ENCODE measurements at places on chromosomes 1 and 21.

GRCh38 chr21:42176859-42177258, 42.1 kb upstream of the ABCG1 start:
- no peak for DNase-seq

DNA sequence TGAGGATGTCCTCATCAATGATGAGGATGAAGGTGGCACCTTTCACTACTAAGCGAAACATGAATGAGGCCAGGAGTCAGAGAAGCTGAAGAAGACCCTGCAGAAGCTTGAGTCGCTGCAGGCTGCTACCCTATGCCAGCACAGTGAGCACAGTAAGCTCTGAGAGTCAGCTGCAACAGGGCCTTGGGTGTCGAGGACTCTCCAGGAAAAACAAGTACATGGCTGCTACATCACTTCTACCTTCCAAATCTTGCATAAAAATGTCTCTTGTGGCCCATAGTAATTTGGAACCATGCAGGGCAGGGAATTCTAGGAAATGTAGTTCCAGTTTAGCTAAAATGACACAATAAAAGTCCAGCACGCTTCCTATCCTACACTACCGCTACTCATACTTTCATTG, 51.5 kb upstream of the KIRREL1 start:
- DNase-seq: no peak

DNA sequence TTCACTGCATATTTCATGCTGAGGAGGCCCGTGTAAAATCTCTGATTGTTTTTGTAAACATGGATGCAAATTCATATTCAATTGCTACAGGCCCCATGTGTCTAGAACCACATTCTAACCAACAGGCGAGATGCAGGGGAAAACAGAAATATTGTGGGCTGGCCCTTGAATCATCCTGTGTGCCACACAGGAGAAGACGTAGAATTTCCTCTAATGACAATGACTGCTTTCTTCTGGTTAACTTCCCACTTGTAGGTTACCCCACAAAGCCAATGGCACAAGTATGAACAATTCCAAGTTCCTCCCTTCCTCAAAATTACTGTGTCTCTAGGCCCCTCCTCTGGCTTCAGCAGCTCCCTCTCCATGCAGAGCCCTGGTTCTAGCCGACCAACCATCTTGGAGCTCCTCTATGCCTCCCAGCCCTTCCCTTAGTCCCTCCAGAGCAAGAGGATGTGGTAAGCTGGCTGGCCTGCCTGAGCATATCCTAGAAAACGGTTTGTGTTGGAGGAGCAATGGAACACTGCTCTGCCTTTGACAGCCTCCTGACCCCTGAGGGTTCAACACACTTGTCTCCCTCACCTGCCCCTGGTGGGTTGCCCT, 205.2 kb downstream of the HS2ST1 start:
- DNase-seq: no peak

GRCh38 chr21:33388188-33388587, 15.0 kb upstream of the IFNGR2 start:
- no peak for DNase-seq

DNA sequence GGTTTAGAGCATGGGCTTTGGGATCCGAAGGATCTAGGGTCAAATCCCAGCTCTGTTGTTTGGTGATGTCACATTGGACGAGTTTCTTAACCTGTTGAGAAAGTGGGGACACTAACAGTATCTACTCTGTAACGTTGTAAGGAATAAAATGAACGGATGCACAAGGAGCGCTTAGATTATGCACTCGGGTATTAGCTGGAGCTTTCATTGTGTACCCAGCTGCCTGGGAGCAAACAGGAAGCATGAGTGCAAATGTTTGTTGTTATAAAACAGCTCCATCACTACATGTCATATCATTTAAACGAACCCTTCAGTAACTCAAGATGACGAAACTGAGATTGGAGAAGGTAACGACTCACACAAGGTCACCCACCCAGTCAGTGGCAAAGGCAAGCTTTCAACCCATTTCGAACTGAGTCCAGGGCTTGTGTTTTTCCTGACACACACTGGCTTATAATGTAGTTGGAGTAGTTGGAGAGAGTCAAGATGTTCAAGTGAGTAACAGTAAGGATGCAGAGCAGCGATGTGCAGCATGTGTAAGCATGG, 16.2 kb upstream of the SLC6A17 start:
- DNase-seq: no peak

- DNase-seq: no peak
Observed at GRCh38 chr1:75131565-75132241, 2.5 kb upstream of the LHX8 start.

GRCh38 chr1:76266762-76267161, 192.2 kb downstream of the ST6GALNAC3 start:
- no peak for DNase-seq

DNA sequence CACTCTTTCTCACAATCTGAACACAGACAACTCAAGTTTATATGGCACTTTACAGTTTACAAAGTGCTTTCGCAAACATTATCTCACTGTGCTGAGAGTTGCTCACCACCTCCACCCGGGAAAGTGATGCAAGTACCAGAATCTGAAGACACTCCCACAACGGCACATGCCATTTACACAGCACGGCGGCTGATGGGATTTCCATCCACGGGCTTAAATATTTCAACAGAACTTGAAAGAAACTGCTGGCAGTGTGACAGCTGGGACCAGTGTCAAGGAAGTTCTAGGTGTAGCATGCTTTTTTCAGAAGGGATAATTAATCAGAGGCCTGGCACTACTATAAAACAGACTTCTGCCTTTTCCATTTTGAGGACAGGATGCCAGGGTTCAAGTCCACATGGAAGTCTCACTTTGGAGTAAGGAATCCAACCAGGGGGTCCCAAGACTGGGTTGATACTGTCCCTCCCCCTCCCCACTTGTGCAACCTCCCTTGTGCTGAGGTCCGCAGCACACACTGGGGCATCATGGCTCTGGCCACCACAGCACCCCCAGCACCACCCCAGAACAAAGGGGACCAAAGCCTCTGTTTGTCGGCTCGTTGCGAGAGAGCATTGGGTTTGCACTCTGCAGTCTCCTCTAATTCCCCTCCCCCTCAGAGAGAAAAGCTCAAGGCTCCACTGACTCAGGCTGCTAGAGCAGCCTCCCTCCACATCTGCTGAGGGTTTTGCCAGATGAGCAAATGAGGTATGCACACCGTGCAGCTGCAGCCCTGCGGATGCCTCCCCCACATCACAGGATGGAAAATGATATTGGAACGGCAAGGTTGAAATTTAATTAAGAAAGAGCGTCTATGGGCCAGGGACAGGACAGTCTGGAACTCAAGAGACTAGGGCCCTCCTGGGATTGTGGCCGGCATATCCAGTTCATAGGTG, 154.9 kb downstream of the TGFBR3 start:
- DNase-seq: no peak

DNA sequence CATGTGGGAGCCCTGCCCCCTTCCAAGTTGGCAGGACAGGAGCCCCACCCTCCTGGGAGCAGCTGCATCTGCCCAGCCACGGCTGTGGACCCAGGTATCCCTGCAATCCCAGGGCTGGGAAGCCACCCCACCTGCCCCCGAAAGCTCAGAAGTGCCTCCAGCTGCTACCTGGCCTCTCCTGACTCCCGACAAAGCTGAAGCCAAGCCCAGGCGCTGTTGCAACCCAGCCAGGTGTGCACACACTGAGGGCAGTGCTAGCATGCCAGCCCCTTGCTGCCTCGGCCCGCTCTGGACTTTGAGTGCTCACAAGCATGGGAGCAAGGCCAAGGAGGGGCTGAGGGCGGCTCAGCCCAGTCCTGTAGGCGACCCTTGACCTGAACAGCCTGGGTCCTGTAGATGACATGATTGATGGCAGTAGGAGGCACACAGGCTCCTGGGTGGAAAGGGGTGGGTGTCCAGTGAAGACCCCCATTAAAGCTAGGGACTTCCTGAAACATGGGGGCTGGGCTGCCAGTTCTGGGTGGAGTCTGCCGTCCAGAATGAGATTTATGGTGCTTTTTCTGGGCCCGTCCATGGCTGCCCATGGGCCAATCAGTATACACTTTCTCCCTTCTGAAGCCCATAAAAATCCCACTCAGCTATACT, 2.8 kb upstream of the SSU72 start:
- no peak for DNase-seq

DNA sequence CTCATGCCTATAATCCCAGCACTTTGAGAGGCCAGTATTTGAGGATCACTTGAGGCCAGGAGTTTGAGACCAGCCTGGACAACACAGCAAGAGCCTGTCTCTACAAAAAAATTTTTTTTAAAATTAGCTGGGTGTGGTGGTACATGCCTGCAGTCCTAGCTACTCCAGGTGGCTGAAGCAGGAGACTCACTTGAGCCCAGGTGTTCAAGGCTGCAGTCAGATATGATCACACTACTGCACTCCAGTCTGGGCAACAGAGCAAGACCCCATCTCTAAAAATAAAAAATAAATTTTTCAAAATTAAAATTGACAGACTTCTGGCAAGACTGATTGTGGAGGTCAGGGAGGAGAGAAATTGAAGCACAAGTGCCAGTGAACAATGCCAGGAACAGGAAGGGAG, 60.8 kb downstream of the ST3GAL3 start:
- no peak for DNase-seq

DNA sequence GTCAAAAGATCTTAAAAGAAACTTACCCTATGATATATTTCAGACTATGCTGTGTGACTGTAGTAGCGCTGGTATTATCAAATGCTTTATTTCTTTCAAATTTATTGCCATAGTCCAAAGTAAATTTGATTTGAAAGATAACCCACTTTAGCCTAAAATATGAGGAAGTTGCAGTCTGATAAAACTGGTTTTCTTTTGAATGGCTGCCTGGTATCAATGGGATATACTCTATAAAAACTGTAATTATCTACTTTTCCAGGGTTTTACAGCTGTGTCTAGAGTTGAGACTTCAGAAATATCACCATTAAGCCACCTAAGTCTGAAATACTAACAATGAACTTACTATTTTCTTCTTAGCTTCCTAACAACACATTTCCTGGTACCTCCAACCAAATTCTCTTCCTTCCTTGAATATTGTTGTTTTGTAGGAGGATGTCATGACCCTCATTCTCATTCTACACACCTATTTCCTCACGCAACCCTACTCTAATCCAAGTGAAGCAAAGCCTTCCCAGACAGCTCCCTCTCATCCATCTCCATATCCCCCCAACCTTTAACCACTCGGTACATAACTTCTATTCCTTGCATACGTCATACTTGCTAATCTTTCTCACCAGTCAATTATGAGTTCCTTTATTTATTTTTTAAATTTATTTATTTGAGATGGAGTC, 17.0 kb downstream of the KDM5B start:
- DNase-seq: no peak

DNA sequence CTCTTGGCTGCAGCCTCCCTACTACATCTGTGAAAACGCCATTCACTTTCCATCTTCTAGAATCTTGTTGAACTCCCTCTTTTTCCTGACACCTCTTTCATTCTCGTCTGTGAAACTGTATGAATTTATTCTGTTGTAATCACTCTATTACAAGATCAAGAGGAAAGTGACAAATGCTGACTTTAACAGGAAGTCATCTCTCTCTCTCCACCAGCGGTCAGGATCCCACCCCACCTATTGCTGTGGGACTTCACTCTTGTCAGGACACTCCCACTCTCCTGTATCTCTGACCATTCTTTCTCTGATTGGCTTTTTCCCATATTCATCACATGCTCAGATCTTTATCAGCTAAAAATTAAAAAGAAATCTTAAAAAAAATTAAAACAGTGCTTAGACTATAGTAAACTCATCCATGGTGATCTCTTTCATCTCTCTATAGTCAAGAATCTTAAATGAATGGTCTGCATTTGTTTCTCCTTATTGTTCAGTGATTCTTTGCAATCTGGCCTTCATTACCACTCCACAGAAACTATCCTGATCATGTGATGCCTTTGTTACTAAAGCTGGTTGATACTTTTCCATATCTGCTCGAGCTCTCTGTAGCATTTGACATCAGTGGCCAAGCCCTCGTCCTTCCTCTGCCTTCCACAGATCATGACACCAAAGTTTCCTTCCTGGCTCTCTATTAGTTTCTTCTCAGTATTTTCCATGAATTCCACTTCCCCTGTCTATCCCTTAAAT, 113.6 kb downstream of the UCHL5 start:
- no peak for DNase-seq

DNA sequence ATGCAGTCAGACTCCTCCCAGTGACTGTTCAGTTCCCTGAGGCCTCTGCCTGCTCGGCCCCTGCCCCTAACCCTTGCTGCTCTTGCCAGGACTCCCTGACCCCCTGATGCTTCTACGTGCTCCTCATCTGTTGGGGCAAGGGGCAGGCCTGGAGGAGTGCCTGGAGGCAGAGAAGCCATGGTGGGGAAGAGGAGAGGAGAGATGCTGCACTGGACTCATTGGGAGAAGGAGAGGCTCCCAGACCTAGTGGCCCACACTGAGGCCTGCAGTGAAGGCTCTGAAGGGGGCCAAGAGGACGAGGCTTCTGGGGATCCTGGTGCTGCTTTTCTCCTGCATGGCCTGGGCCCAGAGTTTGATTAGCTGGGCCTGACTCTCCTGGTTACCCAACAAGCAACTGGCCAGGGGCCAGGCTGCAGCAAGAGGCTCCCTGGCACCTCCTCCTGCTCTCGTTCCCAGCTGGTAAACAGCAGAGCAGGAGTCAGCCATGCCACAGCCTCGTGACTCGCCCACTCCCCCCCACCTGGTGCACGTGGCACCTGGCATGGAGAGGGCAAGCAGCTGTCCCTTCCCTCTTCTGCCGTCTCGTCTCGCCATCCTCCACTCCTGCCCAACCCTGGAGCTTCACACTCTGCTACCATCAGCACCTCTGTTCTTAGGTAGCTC, 847 bp upstream of the RORC start:
- DNase-seq: no peak

GRCh38 chr1:51520700-51521248, 1.7 kb upstream of the EPS15 start:
- no peak for DNase-seq

DNA sequence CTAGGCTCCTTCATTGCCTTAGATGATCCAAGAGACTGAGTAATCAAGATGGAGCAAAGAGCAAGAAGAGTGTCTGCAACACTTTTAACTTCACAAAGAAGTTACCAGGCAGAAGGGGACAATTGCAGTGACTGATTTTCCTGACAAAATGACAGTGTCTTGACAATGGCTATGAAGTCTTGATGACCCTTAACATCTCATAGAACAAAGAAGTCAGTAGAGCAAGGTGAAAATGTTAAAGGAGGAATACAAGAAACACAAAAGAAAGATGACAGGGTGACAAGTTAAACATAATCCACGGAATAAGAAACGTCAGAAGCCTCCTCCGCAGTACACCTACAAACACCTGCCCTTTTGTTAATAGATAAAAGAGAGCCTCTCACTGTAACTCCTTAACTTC, 15.1 kb upstream of the VCAM1 start:
- DNase-seq: no peak

GRCh38 chr1:53281133-53281532, 42.8 kb upstream of the MAGOH start:
- no peak for DNase-seq

GRCh38 chr1:28267633-28268032, 8.3 kb downstream of the SESN2 start:
- no peak for DNase-seq
